ENCODE measurements at places on chromosomes 11 and 22. TPM values are rescaled to one million over a fixed set of nuclear protein-coding genes. Genes with fewer than 3 reads are reported as not detected.

OR4D5 gene
- 0.52 TPM for total RNA-seq

XPNPEP3 gene
- 8.9 TPM for total RNA-seq

PDGFD gene
- total RNA-seq = 24.0 TPM

GAL3ST1 gene
- total RNA-seq = 2.6 TPM

LRRN4CL gene
- 9.9 TPM for total RNA-seq

GDPD5 gene
- 7.8 TPM for total RNA-seq

GAS2 gene
- total RNA-seq = 42.8 TPM

SYCE3 gene
- total RNA-seq = not detected

KCNK7 gene
- not detected for total RNA-seq

LRRC10B gene
- total RNA-seq = not detected

TEX12 gene
- total RNA-seq = 1.0 TPM

SMTNL1 gene
- 69.9 TPM for total RNA-seq

NARS2 gene
- total RNA-seq = 17.2 TPM

PHETA2 gene
- total RNA-seq = 19.8 TPM

MMP7 gene
- total RNA-seq = not detected

POU2AF3 gene
- 0.52 TPM for total RNA-seq

OR8G1 gene
- total RNA-seq = under 0.01 TPM

RAD9A gene
- total RNA-seq = 2.6 TPM

OR2AT4 gene
- total RNA-seq = not detected

All from skeletal muscle tissue (tissue), 5 donors.